Type B pancreatic cell (in vitro differentiated cells): ENCODE measurements at places on chromosomes 4 and X. TPM values are rescaled to one million over a fixed set of nuclear protein-coding genes. Genes with fewer than 3 reads are reported as not detected.

The MAGEC3 gene
- 0.14 TPM in 1 of 2 replicates, not detected in the other for total RNA-seq

The MTMR8 gene
- 1.7 and 3.2 TPM in 2 replicates for total RNA-seq

The SHROOM3 gene
- 32.1 and 38.6 TPM in 2 replicates for total RNA-seq

The MTNR1A gene
- 0.39 and 0.43 TPM in 2 replicates for total RNA-seq

The ADGRL3 gene
- total RNA-seq, result 11.3 and 53.5 TPM in 2 replicates

The ENPEP gene
- 6.2 and 8.6 TPM in 2 replicates for total RNA-seq

The KCNIP4 gene
- total RNA-seq, result 0.31 and 6.2 TPM in 2 replicates
